ENCODE measurements at places on chromosomes 16 and 17.

- DNase-seq = no peak
These were observed 57.5 kb upstream of the TRAP1 start for GRCh38 chr16:3774819-3775218.

GRCh38 chr16:56912746-56913708, 18.9 kb upstream of the HERPUD1 start:
- DNase-seq = peak; percentile 95

- no peak for DNase-seq
These were observed 10.0 kb downstream of the DECR2 start for GRCh38 chr16:411576-412265.

DNA sequence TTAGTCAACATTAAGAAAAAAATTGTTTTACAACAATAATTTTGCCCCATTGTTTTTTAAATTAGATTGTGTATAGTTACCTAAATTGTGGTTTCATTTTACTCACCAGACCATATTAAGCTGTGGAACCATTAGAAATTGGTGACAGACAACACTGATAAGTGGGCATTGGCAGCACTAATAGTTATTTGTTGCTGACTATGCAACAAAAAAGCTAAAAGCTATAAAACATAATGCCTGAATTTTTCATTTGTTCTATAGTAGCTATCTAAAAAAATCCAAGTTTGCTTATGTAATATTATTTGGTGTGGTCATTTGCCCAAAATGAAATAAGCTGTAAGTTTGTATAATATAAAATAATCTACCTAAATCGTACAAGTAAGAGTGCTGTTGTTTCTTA, 13.7 kb upstream of the VWA3A start:
- DNase-seq = no peak

GRCh38 chr17:8173056-8173870, 2.9 kb downstream of the TMEM107 start:
- DNase-seq = peak; percentile 95

DNA sequence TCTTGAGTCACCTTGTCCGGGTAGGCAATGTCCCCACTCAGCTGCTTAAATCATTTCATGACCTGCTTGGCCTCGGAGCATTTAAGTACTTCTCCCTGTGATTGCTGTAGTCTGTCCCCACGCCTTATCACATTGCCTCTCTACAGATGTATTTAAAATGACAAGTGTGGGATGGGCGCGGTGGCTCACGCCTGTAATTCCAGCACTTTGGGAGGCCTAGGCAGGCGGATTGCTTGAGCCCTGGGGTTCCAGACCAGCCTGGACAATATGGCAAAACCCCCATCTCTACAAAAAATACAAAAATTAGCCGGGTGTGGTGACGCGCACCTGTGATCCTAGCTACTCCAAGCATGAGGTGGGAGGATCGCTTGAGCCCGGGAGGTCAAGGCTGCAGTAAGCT, 1.3 kb upstream of the GJC1 start:
- no peak for DNase-seq

GRCh38 chr16:27199736-27200135, 3.6 kb upstream of the KDM8 start:
- DNase-seq = peak; percentile 78

DNA sequence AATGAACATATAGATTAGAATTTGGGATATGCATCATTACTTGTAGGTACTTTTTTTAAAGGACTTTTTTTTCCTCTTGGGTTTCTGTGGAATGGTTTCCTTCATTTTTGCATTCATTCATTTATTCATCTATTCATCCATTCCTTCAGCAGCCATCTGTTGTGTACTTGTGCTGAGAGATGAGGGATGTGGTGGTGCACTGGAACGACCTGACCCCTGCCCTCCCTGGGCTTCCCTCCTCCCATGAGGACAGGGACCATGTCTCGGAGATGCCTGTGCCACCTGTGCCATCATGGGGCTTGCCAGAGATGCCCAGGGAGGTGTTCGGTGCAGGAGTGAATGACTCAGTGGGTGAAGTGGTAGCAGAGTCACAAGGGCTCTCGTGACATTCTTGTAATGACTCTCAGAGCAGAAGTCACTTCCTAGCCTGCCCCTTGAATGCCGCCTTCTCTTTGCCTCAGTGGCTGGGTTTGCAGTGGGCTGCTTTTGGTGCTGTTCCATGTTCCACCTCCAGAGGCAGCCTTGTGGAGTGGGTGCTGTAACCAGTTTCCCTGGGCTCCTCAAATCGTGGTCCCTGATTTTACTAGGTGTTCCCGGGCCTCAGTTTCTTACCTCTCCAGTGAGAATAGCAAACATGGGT, 43.9 kb downstream of the CLEC16A start:
- no peak for DNase-seq

DNA sequence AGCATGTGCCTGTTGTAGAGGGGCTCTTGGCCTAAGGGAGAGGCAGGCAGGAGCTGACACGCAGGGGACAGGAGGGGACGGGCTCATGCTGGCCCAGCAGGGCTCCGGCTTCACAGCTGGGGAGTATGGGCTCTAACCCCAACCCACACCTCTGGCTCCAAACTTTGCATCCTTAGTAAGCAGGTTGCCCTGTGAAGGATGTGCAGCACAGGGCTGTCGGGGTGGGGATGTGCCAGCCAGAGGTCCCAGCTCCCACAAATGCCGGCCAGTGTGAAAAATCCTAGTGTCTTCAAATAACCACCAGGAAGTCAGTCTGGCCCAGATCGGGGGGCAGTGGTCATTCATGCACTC, 14.0 kb upstream of the FAM83G start:
- DNase-seq = no peak

DNA sequence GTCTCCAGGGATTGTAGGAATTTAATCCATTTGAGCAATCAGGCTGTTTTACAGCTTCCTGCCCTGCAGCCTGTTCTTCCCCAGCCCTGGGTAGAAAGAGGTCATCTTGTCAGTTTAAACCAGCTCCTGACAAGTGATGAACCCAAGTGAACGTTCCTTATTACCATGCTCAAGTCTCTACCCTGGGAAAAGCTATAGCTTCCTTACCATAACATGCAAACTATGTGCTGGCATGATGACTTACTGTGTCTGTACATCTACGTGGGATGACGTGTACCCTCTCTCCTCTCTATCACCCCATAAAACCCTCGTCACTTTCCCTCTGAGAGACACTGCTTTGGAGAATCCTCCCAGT, 452.2 kb downstream of the XYLT1 start:
- no peak for DNase-seq

- DNase-seq = peak; percentile 10
These were observed 63.2 kb upstream of the TRAP1 start for GRCh38 chr16:3780570-3780969.

- DNase-seq = no peak
These were observed 25.5 kb downstream of the C17orf58 start for GRCh38 chr17:67970783-67971182.

GRCh38 chr17:72646176-72646575, 446.3 kb downstream of the SLC39A11 start:
- no peak for DNase-seq

DNA sequence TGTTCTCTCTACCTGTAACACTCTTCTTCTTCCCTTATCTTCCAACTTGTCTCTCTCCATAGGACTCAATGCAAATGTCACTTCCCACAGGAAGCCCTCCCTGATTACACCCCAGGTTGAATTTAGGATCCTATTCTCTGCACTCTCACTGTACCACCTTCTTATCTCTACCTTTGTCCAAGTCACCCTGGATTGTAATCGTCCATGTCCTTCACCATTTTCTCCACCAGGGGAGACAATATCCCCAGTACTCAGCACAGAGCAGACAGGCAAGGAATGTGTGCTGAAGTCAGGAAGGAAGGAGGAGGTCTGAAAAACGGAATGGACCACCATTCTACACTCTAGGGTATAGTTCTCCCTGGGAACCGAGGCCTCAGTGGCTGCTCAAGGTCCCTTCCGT, 14.2 kb downstream of the C16orf82 start:
- DNase-seq = no peak

GRCh38 chr17:49548506-49549310, 27.0 kb upstream of the NXPH3 start:
- peak; percentile 36 for DNase-seq

DNA sequence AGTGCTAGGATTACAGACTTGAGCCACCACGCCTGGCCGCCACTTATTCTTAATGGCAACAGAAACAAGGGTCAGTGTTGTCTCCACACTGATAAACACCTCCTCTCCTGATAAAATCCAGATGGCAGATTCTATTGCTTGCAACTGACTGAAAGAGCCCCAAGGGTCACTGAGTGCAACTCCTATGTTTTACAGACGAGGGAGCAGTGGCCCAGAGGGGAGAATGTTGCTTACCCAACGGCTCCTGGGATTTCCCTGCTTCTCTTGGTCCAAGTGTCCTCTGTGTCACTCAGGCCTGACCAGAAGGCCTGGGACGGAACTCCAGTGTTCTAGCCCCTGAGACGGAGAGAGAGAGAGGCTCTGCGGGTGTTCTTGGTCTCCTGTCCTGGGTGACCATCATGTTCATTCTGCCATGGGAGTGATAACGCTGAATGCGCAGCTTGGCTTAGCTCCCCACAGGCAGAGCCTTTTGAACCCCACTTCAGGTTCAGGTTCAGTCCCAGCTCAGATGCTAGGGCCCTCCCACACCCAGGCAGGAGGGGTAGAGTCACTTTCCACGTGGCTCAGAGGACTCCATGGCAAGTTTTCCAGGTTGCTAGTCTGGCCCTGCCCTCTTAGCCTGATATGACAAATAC, 77.3 kb upstream of the NLRP1 start:
- no peak for DNase-seq

DNA sequence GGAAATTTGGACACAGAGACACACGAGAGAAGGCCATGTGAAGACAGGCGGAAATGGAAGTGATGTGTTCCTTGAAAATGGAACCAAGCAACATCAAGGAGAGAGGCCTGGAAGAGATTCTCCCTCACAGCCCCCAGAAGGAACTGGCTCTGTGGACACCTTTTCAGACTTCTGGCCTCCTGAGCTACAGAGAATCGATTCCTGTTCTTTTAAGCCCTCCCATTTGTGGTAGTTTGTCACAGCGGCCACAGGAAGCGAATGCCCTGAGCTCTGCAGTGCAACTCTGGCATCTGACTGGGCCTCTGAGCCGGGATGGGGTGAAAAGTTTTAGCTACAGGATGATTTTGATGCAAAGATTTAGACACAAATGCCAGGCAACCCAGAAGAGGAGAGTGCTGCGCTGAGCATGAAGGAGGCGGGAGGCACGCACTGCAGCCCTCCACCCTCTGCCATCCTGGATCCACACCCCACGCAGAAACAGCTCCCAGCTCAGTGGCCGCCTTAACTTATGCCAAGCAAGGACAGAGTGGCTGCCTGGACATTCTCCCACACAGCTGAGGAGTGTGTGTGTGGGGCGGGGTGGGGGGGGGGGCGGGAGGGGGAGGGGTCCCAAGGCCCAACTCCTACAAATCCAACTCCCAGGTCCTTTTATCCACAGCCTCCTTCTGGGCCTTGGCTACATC, 2.2 kb downstream of the TIMP2 start:
- DNase-seq = no peak

GRCh38 chr17:73118951-73119391, 26.5 kb upstream of the SLC39A11 start:
- no peak for DNase-seq

GRCh38 chr17:63740464-63741142, 996 bp downstream of the STRADA start:
- peak; percentile 13 for DNase-seq

- peak; percentile 21 for DNase-seq
These were observed 115.1 kb downstream of the ABCA8 start for GRCh38 chr17:68840073-68840472.

DNA sequence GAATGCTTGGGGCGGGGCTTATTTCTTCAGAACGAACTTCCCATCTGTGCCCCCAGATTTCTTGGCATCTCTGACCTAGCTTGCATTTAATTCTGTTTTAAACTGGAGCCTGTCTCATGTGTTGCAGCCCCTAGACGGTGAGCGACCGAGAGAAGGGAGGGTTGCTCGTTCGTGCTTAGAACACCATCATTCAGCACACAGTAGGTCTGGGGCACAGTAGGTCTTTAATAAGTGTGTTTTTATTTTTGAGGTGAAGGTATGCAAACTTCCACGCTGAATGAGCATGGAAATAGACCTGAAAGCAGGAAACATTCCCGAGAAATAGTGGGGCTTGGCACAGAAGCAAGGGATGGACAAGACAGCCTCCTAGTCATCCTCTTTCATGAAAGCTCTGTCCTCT, 57.0 kb upstream of the TAC4 start:
- DNase-seq = no peak

DNA sequence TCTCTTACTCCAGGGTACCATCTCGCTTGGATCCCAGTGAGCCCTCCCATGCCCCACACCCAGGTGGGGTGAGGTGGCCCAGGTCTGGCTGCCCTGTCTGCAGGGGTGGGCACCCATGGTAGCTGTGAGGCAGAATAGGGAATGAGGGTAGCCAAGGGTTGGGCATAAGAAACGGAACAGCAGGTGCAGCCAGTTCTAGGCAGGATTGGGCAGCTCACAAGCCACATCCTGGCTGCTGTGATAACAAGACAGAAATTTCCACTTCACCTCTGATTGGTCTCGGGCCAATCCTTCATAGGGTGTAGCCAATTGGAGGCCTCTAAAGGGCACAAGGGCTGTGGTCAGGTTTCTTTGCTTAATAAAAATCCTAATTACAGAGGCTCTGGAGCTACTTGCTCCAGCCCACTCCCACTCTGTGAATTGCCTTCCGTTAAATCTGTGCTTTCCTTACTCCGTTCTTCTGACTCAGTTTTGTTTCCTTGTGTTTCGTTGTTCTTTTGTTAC, 1.5 kb upstream of the ARHGDIG start:
- DNase-seq = no peak

GRCh38 chr17:78112518-78113471, 15.8 kb downstream of the TMC6 start:
- DNase-seq = peak; percentile 33

- no peak for DNase-seq
These were observed 176.6 kb downstream of the RAB11FIP4 start for GRCh38 chr17:31568121-31568520.

GRCh38 chr17:35991075-35991474, 4.5 kb upstream of the CCL14 start:
- no peak for DNase-seq

GRCh38 chr17:2346475-2346874, 9.2 kb downstream of the SGSM2 start:
- no peak for DNase-seq

DNA sequence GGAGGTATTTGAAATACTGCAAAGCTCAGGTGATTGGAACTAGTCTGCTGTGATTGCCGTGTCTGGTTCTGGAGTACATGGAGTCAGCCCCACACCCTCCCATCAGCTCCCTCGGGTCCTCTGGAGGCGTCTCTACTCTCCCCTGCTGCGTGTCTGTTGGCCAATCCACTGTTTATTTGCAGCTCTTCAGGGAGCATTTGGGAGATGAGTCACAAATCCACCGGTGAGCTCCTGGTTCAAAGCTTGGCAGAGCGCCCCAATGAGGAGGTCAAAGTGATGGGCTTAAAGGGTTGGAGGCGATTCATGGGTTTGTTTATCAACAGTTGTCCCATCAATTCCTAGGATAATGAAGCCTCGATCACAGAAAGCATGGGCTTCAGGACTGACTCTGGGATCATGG, 14.6 kb downstream of the CALB2 start:
- peak; percentile 59 for DNase-seq

- DNase-seq = peak; percentile 76
These were observed 13.6 kb downstream of the ZC3H7A start for GRCh38 chr16:11783319-11784037.

GRCh38 chr17:78563189-78564145, 13.7 kb downstream of the DNAH17 start:
- DNase-seq = no peak
